Activated CD4-positive, alpha-beta T cell treated with anti-CD3 and anti-CD28 coated beads for 36 hours (primary cell): ENCODE measurements at places on chromosomes 16 and 17. TPM values are rescaled to one million over a fixed set of nuclear protein-coding genes. Genes with fewer than 3 reads are reported as not detected.

The ANKRD11 gene
- total RNA-seq = 145 TPM

DNA sequence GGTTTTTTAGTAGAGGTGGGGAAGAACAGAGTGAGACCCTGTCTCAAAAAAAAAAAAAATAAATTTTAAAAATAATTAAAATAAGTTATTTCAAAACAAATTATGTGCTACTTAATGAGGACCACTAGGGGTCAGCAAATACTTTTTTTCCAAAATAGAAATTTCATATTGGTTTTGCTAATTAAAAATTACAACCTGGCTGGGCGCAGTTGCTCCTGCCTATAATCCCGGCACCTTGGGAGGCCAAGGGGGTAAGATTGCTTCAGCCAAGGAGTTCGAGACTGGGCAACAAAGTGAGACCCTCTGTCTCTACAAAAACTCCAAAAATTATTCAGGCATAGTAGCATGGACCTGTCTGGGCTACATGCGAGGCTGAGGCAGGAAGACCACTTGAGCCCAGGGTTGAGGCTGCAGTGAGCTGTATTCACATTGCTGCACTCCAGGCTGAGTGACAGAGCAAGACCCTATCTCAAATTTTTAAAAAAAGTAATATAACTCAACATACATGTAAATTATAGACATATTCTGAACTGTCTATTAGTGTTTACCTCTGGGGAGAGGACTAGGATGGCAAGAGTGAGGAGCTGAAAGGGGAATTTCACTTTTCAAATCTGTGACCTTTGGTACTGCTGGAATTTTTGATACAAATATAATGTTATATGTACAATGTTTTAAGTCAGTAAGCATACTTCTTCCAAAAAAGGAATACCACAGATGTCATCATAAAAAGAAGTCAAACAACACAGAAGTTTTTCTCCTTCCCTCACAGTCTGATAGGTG, 8.1 kb downstream of the MEIOB start:
- DNase-seq = no peak

The SDR42E2 gene
- total RNA-seq = 0.07 TPM

The ZFPM1 gene
- total RNA-seq = 9.9 TPM

DNA sequence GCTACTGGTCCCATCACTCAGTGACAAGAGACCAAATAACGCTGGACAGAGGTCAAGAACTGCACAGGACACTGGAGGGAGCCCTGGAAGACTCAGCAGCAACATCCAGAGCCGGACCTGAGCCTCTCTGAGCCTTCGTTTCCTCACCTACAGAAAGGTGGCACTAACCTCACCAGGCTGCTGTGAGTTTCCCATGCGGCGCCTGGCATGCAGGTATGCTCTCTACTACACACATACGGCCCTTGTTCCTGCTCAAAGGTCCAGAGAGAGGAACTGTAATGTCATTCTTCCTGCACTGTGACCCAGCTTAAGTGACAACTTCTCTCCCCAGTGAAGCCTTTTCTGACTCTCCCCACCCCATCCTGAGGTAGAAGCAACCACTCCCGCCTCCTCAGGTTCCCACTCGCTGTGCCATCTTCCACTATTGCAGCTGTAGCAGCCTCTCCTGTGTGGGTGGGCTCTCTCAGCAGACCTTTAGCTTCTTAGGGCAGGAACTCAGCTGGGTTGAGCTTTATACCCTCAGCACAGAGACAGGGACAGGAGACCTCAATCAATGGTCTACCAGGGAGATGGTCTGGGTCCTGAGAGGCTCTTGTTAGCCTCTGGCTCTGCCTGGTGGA, 43.9 kb upstream of the SREBF1 start:
- no peak for DNase-seq

The CDRT15 gene
- not detected for total RNA-seq

GRCh38 chr17:75925103-75925502, 15.7 kb downstream of the FBF1 start:
- DNase-seq = no peak

The PNMT gene
- not detected for total RNA-seq

GRCh38 chr17:13476720-13477119, 125.0 kb downstream of the HS3ST3A1 start:
- DNase-seq = no peak

DNA sequence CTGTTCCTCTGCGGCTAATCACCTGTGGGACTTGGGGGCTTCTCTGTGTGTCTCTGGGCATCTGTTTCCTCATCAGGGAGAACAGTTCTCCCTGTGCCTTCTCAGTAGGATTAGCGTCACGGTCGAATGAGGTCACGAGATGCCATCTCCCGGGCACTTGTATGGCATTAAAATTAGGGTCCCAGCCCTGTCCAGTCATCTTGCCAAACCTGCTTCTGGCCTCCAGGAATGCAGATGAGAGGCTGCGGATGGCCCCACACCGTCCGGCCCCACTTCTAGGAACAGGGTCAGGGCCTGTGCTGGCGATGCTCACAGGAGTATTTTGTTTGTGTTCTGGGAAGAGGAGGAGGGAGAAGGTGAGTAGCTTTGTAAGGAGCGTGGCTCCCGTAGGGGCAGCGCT, 58.5 kb downstream of the OR1D5 start:
- DNase-seq = no peak

DNA sequence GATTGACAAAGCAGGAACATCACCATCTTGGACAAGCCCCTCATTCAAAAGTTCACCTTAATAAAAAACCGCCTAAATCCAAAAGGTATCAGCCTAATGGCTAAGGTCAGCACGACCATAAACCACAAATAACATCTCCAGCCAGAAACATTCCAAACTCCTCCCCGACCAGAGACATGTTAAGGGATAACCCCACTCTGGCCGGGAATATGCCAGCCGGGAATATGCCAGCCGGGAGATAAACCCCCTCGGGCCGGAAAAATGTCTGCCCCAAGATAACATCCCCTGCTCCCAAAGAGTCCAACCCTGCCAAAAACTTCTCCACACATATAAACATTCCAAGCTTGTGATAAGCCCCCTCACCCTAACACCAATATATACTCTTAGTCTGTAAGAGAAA, 1.4 kb downstream of the DHX33 start:
- DNase-seq = no peak

GRCh38 chr16:27401768-27402568, at the start of gene IL21R:
TSS of gene IL21R (plus strand) at chr16:27402174. CDS start at chr16:27430072, 27,898 bp downstream.
- DNase-seq = peak; percentile 94

The KRTAP4-5 gene
- total RNA-seq = not detected

The QPRT gene
- total RNA-seq = 5.7 TPM

DNA sequence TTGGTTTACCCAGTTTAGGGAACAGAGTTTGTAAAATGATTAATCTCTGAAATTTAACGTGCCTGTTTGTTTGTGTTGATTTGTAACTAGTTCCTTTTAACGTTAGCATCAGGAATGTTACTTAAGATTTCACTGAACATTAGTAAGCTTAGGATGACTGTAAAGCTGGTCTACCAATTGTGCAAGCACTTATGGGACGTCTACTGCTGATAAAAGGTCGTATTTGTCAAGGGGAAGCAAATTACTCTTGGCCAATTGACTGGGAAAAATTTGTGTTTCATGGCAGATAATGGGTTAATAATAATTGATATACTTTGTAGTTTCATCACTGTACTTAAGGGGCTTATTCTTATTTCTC, 11.8 kb downstream of the METTL9 start:
- DNase-seq = no peak

DNA sequence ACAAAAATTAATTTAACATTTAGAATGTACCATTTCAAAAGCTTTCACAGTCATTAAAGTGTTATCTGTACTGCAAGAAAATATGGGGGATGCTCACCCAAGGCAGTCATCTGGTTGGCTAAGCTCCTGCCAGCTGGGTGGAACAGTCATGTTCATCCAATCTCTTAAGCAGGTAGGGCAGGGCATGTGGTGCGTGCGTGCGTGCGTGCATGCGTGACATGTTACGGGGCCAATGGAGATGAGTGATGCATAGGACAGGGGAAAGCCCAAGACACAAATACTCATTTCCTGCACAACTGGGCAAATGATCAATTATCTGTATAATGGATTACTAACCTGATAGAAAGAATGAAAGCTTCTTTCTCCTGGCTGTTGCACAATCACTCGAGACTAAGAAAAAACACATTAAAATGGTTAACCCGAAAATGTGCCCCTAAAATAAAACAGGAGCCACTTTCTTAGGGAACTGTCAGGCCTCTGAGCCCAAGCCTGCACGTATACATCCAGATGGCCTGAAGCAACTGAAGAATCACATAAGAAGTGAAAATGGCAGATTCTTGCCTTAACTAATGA, 104.4 kb downstream of the MYO1D start:
- peak; percentile 33 for DNase-seq

- DNase-seq = no peak
These were observed 4.4 kb upstream of the SOX8 start for GRCh38 chr16:977081-977701.

GRCh38 chr17:82299452-82299851, 18.0 kb downstream of the CD7 start:
- peak; percentile 83 for DNase-seq

DNA sequence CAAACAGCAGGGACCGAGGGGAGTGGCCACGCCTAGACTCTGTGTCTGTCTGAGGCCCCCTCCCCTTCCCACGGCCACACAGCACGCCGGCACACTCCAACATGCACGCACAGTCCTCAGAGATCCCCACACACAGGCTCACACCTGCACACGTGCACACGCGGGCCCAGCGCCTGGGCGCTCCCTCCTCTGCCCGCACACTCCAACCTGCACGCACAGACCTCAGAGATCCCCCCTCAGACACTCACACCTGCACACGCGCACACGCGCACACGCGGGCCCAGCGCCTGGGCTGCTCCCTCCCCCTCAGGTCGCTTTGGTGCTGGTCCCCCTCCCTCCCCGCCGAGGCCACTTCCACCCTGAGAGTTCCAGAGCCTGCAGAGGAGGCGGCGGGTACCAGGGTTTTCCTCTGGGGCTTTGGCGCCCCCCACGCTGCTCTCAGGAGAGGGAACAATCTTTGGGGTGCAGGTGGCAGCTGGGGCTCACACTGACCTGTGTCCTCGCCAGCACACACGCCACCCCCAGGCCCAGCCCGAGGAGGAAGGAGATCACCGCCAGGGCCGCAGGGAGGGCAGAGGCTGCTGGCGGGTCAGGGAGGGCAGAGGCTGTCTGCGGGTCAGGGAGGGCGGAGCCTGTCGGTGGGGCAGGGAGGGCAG, 1.6 kb downstream of the CD7 start:
- DNase-seq = peak; percentile 64

The ZNF768 gene
- 11.1 TPM for total RNA-seq
